Cardiac fibroblast (primary cell): ENCODE measurements at places on chromosomes 12 and 14.
A peak's percentile ranks its signal among the peaks of the same experiment; 100 is the strongest.

DNA sequence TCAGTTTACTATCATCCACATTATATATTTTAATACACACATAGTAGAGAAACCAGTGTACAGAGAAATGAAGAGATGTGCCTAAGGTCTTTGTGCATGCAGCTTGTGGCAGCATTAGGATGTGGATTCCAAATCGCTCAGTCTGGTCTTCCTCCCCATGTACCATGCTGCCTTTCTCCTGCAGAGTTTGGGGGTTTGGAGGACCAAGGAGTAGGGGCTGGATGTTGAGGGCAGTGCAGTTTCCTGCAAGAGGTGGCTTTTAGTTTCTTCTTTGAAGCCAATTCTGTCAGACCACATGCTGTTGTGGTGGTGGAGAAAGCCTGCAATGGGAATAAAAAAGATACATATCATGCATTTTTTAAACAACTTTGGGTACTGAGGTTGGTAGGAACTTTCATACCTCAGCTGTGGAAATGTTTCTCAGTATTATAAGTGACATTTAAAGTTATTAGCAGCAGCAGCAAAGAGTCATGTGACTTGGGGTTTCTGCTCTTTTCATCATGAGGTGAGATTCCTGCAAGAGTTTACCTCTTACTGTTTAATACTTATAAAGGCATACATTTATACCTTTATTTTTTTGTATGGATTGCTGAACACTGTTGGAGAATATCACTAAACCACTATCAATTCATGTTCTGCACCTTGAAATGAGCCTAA is 34.4 kb downstream of the TESPA1 start:
- no peak for DNase-seq

- DNase-seq: no peak
Measured at GRCh38 chr12:12705838-12706520, 10.0 kb upstream of the GPR19 start.

GRCh38 chr14:98280436-98280835 is 991.6 kb downstream of the BCL11B start:
- no peak for DNase-seq

- DNase-seq: peak; percentile 19
Measured at GRCh38 chr14:69346710-69347109, 51.4 kb downstream of the ERH start.

- no peak for DNase-seq
Measured at GRCh38 chr14:97544571-97544970, 747.4 kb downstream of the VRK1 start.

DNA sequence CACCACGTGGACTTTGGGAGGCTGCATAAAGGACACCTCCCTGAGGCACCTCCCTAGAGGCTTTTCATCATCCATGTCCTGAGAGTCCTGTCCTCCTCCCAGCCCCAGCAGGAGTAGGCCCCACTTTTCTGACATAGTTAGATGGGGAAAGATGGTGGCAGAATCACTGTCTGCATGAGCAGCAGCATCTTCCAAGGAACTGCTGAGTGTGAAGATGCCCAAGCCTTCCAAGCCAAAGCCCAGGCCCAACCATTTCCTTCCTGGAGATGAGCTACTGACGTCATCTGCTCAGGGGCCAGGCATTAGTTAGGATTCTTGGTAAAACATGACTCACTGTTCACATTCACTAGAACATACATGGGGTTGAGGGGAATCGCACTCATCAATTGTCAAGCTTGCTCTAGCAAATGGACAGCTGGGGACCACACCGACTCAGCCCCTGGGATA is 37.3 kb downstream of the VDR start:
- DNase-seq: peak; percentile 93

DNA sequence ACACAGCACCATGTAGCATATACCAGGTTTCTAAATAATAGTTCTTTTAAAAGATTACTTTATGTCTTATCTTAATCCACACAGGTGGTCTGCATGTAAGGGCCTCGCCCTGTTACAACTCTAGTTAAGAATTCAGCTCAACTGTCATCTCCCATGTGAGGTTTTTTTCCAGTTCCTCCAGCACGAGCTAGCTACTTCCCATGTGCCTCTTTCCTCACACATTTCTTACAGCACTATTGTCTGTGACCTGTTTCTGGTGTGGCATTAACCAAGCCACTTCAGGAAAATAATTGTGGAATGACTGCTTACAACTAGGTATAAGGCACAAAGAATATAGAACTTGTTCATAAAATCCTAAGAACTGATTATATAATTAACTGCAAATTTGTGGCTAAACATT is 65.5 kb downstream of the SH2B3 start:
- DNase-seq: no peak

DNA sequence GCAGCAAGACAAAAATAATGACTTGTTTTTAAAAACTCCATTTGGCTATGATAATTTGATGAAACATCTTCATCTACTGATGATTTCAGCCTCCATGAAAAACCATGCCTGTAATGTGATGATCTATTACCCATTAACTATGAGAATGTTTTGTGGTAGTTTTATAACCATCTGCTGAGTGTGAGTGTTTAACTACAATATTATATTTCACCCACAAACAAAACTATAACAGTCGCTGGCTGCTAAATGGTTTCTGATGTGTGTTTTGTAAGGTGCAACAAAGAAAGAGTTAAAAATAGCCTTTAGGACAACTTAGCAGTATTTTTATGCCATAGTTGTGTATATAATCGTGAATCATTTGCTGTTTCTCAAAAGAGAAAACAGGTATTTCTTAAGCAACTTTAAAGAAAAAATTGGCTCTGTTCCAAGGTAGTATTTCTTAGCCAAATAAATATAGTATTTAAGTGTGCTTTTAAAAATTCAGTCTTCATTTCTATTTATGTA is 4.9 kb downstream of the PTHLH start:
- DNase-seq: peak; percentile 45

DNA sequence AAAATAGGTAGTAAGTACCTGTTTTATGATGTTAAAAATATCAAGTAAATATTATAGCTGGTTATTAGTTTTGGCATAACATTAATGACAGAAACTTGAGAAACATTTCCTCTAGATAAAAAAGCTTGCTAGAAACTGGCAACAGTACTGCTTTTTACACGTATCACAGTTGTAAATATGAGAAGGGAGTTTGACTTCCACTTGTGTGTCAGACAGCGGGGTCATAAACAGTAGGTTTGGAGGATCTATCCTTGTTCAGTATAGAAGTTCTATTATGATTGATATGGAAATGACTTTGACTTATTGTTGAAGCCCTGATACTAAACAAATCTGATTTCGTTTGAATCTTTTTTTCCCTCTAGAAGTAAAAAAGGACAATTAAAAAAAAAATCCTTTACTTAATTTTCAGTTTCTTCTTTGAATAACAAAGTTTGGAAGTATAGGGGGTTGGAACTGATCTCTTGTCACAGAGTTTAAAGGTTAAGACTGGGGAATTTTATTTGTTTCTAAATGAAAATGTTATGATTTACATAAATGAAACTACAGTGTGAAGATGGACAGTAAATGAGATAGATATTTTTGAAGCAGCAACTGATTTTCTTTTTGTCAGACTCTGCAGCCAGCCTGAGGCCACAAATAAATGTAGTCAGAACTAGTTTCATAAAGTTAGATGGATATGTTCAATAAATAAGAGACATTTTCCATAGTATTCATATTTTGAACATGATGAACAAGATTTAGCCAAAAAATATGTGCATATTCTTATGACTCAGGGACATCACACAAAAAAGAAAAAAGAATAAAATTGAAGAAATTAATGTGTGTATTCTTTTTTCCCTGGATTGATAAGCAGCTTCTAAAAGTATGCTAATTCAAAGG is 50.1 kb downstream of the WNK1 start:
- DNase-seq: peak; percentile 51

DNA sequence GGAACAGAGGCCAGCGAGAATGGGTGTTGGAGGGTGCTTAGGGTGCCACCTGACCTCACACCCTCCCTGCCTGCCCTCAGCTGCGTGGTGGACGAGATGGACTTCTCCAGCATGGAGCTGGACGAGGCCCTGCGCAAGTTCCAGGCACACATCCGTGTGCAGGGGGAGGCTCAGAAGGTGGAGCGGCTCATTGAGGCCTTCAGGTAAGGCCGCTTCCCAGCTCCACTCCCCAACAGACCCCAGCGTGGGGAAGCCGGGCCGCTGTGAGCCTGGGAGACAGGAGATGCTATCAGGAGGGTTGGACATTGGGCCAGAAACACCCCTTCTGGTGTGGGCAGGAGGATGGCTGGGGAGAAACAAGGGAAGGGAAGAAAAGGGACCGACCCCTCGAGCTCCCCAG is 57.0 kb downstream of the SLC6A12 start:
- no peak for DNase-seq

DNA sequence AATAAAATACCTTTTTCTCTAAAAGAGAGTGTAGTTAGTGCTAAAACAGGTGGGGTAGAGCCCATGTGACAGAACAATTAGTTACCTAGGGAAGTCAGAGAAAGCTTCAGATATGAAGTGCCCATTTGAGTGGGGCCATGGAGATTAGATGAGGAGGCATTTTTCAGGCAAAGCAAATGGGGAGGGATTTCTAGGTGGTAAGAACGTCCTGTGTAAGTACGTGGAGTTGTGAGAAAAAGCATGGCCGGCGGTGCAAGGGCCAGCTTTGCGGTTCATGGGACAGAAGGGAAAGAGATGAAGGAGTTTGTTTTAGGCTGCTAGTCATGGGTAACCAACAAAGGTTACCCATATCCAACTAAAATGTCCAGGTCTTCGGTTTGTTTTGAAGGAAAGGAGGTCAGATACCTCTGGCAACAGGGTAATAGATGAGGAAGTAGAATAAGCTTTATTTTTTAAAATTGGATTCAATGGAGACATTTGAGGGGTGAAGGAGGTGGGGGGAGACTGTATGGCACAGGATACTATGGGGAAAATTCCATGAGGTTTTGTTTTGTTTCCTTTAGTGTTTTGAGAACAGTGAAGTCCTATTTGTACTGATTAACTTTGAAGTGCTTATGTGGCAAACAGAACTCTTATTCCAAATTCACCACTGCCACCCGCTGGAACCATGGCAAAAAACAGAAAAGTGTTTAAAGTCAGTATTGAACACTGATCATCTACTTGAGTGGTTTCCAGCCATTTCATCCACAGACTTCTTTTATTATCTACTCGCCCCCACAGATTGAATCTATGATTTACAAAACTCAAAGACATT is 10.0 kb upstream of the SNRPF start:
- DNase-seq: peak; percentile 57

DNA sequence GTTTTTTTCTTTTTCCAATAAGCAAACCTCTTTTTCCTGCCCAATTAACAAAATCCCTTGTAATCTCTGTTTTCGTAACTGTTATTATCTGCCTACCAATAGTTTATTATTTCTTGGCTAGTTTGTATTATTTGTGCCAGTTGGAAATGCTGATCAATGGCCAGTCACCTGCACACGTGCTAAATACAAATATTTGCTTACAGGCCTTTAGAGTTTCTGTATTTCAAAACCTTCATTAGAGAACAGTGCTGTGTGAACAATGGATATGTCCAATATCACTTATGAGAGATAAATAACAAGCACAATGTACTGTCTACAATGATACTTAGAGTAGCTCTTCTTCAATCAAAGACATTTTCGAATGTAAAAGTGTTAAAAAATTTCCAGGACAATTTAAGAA is 10.8 kb upstream of the DYRK2 start:
- DNase-seq: no peak

- no peak for DNase-seq
Measured at GRCh38 chr14:75558440-75558839, 20.0 kb upstream of the FLVCR2 start.

DNA sequence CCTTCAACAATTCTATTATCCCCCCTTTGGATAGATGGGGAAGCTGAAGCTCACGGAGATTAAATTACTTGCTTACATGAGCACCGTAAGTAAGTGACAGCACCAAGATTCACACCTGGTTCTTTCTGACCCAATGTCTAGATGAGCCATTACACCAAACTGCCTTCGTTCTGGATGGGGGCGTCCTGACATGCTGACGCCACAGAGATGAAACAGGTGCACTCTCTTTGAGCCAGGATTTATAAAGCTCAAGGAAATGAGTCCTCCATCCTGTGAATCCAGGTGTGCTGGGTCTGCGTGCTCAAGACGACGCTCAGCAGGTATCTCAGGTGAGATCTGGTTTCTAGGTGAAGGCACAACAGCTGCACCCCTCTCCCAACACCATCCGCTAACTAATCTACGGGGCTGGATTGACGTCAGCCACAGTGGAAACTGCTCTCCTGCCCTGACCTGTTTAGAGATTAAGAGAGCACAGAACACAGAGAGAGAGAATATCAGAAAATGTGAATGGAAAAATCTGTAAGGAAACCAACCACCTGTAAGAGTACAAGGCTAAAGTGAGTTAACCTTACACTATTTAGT is 61.6 kb downstream of the KSR2 start:
- DNase-seq: no peak

DNA sequence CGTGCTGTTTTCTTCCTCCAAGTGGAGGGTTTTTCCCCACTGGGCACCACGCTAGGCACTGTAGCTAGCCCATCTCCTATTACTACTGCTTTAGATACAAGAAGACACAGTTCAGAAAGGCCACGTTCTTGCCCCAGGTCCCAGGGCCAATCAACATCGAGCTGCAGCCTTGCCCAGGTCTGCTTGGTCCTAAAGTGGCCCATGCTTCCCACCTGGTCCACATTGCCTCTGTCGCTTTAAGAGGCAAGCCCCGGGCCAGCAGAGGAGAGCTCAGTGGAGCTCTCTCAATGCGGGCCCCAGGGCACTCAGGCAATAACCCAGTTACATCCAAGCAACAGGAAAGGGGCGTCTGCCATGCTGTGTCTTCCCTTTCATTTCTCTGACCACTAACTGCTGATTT is 148.1 kb downstream of the CALM1 start:
- no peak for DNase-seq

DNA sequence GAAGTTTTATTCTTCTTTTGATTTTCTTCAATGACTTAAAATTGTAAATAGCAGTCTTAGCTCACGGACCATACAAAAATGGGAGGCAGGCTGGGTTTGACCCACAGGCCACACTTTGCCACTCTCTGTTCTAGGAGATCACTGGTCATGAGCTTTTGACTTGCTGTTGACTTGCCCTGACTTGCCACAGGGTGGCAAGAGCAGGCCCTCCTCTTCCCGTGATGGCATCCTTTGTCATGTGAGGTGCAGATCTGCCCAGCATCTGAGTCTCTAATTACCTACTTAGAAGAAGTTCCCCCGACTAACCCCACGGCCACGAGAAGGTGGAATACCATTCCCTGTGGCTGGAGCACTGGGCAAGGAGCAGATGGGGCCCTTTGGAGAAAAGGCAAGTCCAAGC is 81.0 kb upstream of the SCAF11 start:
- DNase-seq: no peak

DNA sequence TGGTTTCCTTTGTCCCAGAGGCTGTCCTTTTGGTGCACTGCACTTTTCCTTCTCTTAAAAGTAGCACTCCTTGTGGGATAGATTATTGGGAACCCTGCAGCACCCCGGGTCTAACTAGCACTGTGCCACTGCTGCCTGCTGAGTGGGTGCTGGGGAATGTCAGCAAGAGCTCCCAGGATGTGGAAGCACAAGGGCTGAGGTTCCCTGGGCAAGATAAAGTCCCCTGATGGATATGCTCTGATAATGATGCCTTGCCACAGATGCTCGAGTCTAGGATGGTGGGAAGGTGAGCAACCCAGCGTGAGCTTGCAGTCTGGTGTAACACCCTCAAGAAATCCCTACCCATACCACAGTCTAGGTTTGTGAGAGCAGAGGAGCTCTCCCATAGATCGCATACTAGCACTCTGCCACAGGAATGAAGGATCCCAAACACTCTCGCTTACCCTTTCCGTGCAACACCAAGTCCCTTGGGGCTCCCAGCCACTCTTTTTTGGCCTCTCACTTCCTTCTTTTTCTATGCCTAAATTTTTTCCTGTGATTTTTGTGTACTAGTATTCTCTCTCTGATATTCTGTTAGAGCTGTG is 32.6 kb downstream of the USP15 start:
- DNase-seq: no peak
